Transverse colon (tissue), 4 donors: ENCODE measurements at places on chromosomes 5 and 9. TPM values are rescaled to one million over a fixed set of nuclear protein-coding genes. Genes with fewer than 3 reads are reported as not detected.

DNA sequence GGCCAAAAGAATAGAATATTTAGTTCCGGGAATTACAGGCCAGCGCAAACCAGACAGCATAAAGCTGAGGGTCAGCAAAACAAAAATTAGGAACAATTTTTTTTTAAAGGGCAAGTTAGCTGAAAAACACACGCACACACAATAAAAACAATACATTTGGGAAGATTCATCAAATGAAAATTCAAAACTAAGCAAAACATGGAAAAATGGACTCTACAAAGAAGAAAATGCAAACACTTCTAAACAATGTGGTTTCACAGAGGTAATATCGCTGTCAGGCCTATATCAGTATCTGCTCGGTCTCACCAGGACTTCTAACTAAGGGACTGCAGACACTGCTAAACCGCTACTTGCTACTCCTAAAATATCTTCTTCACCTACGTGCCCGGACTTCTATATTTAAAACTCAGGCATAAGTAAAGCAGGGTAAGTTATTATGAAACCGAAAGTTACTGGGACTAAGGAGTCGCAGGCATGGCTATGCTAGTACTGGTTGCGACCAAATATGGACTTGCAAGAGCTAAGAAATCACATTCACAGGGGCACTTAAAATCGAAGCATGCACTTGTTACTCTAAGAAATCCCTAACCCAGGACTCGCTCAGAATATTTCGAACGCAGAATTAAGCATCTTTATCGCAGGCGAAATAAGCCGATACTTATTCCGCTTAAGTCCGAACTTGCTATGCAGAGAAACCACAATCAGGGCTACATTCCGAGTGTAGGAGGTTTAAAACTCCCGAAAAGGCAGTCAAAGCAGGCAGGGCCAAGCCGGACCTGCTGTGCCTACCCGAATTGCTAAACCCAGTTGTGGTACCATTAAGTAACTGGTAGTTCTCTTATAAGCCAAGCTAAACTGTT, 2.3 kb downstream of the ANXA2R start:
- peak; percentile 20 for DNase-seq

DNA sequence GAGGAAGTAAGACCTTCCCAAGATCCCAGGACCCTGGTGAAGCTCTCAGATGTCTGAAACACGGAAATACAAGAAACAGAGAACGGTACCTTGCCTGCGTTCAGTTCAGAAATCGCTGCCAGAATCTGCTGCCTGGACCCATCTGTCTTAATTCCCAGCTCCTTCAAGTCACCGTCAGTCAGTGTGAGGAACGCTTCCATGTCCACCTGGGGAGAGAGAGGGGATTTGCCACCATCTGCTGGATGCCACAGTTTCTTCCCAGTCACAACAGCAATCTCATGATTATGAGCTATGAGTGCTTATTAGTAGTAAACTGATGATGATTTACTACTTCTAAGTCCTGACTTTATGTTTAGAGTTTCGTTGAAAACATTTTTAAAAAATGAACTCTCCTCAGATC, 36.7 kb upstream of the GABBR2 start:
- no peak for DNase-seq

DNA sequence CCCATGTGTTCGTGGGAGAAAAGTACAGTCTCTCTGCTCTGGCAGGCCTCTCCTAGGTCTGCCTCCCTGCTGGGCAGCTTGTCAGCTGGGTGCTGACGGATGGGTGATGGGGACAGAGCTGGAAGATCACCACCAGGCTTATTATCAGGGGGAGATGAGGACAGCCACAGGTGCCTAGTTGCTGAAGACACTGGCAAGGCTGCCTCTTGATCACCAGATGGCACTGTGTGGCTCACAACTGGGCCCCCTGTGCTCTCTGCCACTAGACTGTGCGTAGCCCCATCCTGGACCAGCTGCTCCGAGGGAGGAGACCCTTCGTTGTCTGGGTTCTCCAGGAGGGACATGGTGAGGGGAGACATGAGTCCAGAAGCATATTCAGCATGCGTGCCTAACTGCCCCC, 73.0 kb downstream of the KIF24 start:
- DNase-seq = no peak

GRCh38 chr9:113790093-113790492, 86.0 kb upstream of the ZNF618 start:
- no peak for DNase-seq

The SV2C gene
- total RNA-seq = 0.16 TPM
